ENCODE measurements at places on chromosomes 11 and 22. TPM values are rescaled to one million over a fixed set of nuclear protein-coding genes. Genes with fewer than 3 reads are reported as not detected.

The FBXO3 gene
- total RNA-seq, result 24.3 TPM

The SMIM38 gene
- total RNA-seq, result not detected

The GLB1L2 gene
- 15.5 TPM for total RNA-seq

DNA sequence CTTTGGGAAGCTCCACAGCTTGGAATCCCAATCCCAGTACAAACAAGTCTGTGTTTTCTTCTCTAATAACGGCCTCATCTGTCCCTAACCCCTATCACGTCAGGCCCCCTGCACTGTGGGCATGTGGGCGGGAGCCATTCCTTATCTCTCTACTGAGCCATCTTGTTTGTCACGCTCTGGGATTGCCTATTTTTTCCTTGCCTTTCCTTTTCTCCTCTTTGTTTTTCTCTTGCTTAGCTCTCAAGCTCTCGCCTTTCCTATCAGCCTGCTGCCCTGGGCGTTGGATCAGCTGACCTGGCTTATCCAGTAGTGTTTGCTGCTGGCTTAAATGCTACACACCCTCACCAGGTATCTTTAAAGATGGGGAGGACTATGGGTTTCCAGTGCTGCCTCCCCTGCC is 35.8 kb downstream of the ARHGAP1 start:
- DNase-seq, result no peak
- H3K36me3 ChIP-seq, result peaks cover 36% of the 10 kb centered on the region
- H3K27ac ChIP-seq, result no peak overlapping the region
- H3K4me3 ChIP-seq, result no peak overlapping the region

- no peaks in the 10 kb centered on the region for H3K4me1 ChIP-seq
- H3K27me3 ChIP-seq, result no peaks in the 10 kb centered on the region
- H3K36me3 ChIP-seq, result no peaks in the 10 kb centered on the region
- no peak overlapping the region for H3K27ac ChIP-seq
- no peak overlapping the region for H3K4me3 ChIP-seq
Observed at GRCh38 chr11:21727102-21727501, 465.8 kb upstream of the ANO5 start.

GRCh38 chr11:87239531-87239930 is 201.8 kb downstream of the TMEM135 start:
- no peaks in the 10 kb centered on the region for H3K4me1 ChIP-seq
- no peaks in the 10 kb centered on the region for H3K36me3 ChIP-seq
- no peak overlapping the region for H3K4me3 ChIP-seq
- no peak for DNase-seq
- no peak overlapping the region for H3K27ac ChIP-seq

GRCh38 chr22:29330753-29331152 is 15.3 kb upstream of the RASL10A start:
- H3K36me3 ChIP-seq, result peaks cover 35% of the 10 kb centered on the region
- no peak overlapping the region for H3K4me3 ChIP-seq
- no peak overlapping the region for H3K27ac ChIP-seq

- peaks cover 59% of the 10 kb centered on the region for H3K27me3 ChIP-seq
- H3K4me1 ChIP-seq, result no peaks in the 10 kb centered on the region
- no peak overlapping the region for H3K27ac ChIP-seq
- H3K36me3 ChIP-seq, result no peaks in the 10 kb centered on the region
Observed at GRCh38 chr22:27540656-27541396, 260.7 kb downstream of the MN1 start.
